Spleen (tissue), 13 donors: ENCODE measurements at places on chromosomes 4 and X.
A peak's percentile ranks its signal among the peaks of the same experiment; 100 is the strongest.

DNA sequence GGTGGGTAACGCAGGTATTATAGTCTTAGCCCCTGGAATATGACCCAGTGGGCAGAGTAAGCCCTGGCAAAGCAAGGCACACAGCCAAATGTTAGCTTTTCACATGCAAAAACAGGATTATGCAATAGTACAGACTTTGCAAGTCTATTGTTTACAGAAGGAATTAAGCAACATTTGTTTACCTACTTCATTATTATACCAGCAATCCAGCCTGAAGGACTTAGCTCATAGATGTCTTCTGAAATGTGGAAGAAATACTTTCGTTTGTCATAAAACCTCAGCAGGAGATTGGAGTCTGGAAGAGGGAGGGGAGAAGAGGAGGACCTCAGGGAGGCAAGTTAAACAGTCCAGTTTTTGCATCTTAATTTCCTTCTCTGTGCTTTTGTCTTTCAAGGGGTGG lies 226.7 kb upstream of the CENPE start:
- no peaks in the 10 kb centered on the region for H3K4me1 ChIP-seq
- DNase-seq: no peak
- no peaks in the 10 kb centered on the region for H3K27me3 ChIP-seq
- H3K36me3 ChIP-seq: no peaks in the 10 kb centered on the region
- no peak overlapping the region for H3K27ac ChIP-seq

DNA sequence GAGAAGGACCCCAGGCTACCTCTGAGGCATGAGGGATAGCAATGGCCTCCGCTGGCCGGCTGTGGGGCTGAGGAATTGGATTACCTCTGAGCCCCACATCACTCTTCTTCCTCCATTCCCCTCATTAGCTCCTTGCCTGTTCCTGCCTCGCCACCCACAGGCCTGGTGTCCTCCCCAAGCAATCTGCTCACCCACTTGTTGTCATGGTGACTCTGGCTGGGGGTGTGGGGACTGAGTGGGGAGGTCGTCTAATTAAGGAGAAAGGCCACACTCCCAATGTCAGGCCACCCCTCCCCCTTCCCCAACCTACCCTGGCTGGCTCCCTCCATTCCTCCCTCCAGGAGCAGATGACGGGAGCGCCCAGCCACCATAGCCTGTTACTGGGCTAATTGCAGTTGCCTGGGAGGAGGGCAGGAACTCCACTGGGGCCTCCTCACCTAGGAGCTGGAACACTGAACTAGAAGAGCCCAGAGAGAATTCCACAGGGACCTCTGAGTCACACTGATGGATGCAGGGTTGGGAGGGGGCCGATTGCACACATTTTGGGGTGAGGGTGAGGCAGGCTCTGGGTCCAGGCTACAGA lies 20.7 kb downstream of the NALF2 start:
- H3K4me1 ChIP-seq: no peaks in the 10 kb centered on the region
- no peak overlapping the region for H3K4me3 ChIP-seq
- no peaks in the 10 kb centered on the region for H3K27me3 ChIP-seq
- H3K36me3 ChIP-seq: no peaks in the 10 kb centered on the region

DNA sequence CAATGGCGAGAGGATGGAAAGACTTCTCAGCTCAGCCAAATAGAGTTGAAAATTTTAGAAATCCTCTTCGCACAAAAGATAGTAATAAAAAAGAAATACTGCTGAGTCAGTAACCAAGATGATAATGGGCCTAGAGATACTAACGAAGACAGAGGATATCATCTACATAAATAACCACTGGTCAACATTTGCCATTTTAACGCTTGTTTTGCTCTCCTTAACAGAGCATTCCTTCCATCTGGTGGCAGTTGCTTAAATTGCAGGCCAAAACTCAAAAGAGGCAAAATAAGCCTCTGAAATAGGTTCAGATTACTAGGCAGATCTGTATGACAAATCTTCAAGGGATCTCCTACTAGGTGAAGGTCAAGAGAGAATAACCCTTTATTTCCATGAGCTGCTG lies 51.7 kb upstream of the MCF2 start:
- H3K4me1 ChIP-seq: no peaks in the 10 kb centered on the region
- DNase-seq: no peak
- H3K36me3 ChIP-seq: no peaks in the 10 kb centered on the region
- no peak overlapping the region for H3K27ac ChIP-seq
- H3K27me3 ChIP-seq: no peaks in the 10 kb centered on the region

DNA sequence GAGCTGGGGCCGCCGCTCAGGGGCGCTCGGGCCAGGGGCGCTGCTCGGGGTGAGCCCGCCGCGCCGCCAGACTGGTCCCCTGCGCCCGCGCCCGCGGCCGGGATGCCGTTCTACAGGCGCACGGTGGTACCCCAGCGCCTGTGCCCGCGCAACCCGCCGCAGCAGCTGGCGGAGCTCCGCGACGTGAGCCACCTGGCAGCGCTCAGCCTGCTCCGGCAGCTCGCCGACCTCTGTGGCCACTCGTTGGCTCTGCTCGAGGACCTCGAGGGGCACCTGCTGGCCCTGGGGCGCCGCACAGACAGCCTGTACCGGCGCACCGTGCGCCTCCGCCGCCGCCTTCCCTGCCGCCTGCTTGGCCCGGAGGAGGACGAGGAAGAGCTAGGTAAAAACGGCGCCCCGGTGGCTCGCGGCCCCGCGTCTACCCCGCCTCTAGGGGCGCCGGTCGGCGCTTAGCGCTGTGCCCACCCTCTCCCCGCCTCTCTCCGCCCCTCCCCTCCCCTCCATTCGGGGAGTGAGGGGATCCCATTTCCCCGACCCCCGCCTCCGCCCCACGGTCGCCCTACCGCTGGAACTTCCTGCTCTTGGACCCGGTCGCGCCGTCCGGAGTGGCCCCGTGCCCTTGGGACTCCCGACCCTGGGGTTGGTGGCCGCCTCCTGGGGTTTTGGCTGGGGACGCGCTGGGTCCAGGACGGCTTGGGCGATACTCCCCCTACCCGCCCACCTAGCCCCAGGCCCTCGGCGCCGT lies 513 bp downstream of the NHSL2 start:
- DNase-seq: no peak
- H3K36me3 ChIP-seq: no peaks in the 10 kb centered on the region
- no peak overlapping the region for H3K27ac ChIP-seq
- peaks cover 43% of the 10 kb centered on the region for H3K27me3 ChIP-seq

DNA sequence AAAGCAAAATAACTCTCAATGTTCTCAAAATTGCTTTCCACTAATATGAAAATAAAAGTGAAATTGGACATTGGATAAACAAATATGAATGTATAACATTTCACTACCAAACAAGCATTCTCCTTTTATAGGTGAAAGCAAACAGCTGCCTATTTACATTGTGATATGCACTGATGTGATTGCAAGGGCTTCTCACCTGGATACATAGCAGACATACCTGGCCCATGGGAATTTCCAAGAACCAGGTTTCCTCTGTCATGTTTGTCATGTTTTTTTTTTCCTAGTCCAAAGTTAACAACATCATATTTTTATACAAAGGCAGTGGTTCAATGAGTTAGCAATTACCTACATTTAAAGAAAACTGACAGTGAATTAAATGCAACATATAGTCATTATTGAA lies 228.5 kb downstream of the ANKRD50 start:
- no peaks in the 10 kb centered on the region for H3K27me3 ChIP-seq
- no peak overlapping the region for H3K27ac ChIP-seq
- no peak for DNase-seq

GRCh38 chr4:177511611-177512010 lies 69.4 kb upstream of the AGA start:
- no peaks in the 10 kb centered on the region for H3K4me1 ChIP-seq
- no peak overlapping the region for H3K27ac ChIP-seq
- DNase-seq: no peak
- H3K4me3 ChIP-seq: no peak overlapping the region

- no peaks in the 10 kb centered on the region for H3K27me3 ChIP-seq
- no peaks in the 10 kb centered on the region for H3K36me3 ChIP-seq
- no peak overlapping the region for H3K4me3 ChIP-seq
- no peak overlapping the region for H3K27ac ChIP-seq
Observed at GRCh38 chr4:46924789-46925529, 15.9 kb upstream of the COX7B2 start.

DNA sequence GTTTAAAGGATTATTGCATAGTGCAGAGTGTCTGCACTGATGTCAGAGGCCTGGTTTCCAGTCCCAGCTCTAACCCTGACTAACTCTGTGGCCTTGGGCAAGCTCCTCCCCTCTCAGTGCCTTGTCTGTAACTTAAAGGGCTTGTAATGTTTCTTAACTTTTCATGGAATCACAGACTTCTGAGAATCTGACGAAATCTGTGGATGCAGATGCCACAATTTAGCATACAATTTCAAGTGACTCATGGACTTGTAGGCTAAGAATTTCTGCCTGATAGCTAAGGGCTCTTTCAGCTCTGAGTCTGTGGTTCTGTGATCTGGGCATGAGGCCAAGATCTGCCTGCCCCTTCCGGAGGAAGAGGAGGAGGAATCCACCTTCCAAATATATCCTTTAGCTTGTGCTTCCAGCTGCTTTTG lies 236.9 kb downstream of the AR start:
- H3K36me3 ChIP-seq: no peaks in the 10 kb centered on the region
- no peak for DNase-seq
- no peaks in the 10 kb centered on the region for H3K4me1 ChIP-seq
- H3K4me3 ChIP-seq: no peak overlapping the region
- H3K27ac ChIP-seq: peak overlapping the region; percentile 60
- H3K27me3 ChIP-seq: no peaks in the 10 kb centered on the region

GRCh38 chr4:7981738-7982394 lies 42.2 kb upstream of the AFAP1 start:
- no peak for DNase-seq
- no peaks in the 10 kb centered on the region for H3K36me3 ChIP-seq
- no peaks in the 10 kb centered on the region for H3K27me3 ChIP-seq
- no peak overlapping the region for H3K4me3 ChIP-seq
- H3K27ac ChIP-seq: no peak overlapping the region

DNA sequence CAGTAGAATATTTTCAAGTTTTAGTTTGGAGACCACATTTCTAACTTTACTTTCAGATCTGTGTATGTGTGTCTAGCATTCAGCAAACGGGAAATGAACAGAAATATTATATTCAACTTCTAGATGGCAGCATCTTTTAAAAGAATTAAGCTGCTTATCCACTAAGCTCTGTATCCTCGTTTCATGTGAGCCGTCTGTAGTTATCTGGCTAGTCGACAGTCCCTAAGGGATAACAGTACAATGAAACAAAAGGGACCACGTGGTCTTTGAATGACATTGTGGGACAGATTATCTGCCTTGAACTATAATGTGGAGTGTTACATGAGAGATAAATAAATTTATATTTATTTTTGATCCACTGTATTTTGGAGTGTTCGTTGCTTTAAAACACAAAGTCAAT lies 35.8 kb upstream of the PRSS12 start:
- H3K36me3 ChIP-seq: no peaks in the 10 kb centered on the region
- no peaks in the 10 kb centered on the region for H3K27me3 ChIP-seq
- no peak overlapping the region for H3K4me3 ChIP-seq
- no peaks in the 10 kb centered on the region for H3K4me1 ChIP-seq
- H3K27ac ChIP-seq: no peak overlapping the region

GRCh38 chrX:101395789-101396188 lies 5.0 kb downstream of the RPL36A start:
- no peaks in the 10 kb centered on the region for H3K27me3 ChIP-seq
- no peaks in the 10 kb centered on the region for H3K36me3 ChIP-seq
- H3K4me1 ChIP-seq: no peaks in the 10 kb centered on the region
- no peak overlapping the region for H3K4me3 ChIP-seq

DNA sequence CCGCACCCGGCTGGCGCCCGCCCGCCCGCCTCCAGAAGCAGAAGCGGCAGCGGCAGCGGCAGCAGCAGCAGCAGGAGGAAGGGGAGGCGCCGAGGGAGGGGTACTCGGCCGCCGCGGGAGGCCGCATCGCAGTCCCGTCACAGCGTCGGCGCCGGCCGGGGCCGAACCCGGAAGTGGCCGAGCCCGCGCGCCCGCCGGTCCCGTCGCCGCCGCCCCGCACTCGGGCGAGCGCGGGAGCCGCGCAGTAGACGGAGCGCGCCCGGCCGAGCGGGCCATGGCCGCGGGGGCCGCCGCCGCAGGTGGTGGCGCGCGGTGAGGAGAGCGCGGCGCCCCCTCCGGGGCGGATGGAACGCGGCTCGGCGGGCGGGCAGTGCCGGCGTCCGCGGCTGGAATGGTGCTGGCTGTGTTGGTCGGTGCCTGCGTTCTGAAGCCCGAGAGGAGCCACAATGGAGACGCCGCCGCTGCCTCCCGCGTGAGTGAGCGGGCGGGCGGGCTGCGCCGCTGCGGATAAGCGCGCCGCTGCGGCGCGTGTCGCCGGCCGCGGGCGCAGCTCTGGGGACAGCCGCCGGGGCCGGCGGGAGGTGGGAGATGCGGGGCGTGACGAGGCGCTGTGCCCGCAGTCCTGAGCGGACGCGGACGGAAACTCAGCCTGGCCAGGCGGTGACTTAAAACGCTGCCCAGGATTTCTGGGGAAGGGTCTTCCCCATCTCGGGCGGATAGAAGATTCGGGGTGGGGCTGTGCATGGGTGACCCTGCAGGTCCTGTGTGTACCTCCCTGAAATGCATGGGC lies at the start of gene KLHL2:
TSS of gene KLHL2 (plus strand) at position 131 of the 790 bp plus-strand sequence. CDS start at position 447, 316 bp downstream.
- peak; percentile 97 for DNase-seq
- H3K36me3 ChIP-seq: no peaks in the 10 kb centered on the region
- H3K4me1 ChIP-seq: peaks cover 26% of the 10 kb centered on the region
- H3K27me3 ChIP-seq: no peaks in the 10 kb centered on the region

DNA sequence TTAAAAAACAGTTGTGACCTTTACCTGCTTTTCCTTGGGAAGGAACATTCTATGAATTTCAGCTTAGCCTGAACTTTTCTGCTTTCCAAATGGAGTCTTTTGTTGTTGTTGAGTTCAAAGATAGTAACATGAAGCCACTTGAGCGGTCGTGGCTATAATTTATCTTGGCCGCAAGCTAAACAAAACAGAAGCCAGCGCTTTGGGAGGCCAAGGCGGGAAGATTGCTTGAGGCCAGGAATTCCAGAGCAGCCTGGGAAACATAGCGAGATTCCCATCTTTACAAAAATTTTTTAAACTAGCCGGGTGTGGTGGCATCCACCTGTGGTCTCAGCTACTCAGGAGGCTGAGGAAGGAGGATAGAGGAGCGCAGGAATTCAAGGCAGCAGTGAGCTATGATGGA lies 29.9 kb downstream of the TKTL1 start:
- no peaks in the 10 kb centered on the region for H3K36me3 ChIP-seq
- peaks cover 19% of the 10 kb centered on the region for H3K4me1 ChIP-seq
- H3K27ac ChIP-seq: no peak overlapping the region
- no peak overlapping the region for H3K4me3 ChIP-seq

DNA sequence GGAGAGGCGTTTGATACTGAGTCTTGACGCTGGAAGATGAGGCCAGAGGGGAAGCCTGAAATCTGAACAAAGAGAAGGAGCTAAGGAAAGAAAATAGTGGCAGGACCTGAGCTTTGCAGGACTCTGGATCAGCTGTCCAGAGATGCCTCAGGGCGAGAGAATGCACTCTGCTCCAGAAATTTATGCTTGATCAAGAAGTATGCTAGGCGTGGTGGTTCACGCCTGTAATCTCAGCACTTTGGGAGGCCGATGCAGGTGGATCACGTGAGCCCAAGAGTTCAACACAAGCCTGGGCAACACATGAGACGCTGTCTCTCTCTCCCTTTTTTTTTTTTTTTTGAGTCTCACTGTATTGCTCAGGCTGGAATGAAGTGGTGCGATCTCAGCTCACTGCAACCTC lies 1.9 kb downstream of the TRIM75 start:
- H3K27ac ChIP-seq: no peak overlapping the region
- no peak for DNase-seq
- no peaks in the 10 kb centered on the region for H3K27me3 ChIP-seq
- no peaks in the 10 kb centered on the region for H3K36me3 ChIP-seq
- no peak overlapping the region for H3K4me3 ChIP-seq
- H3K4me1 ChIP-seq: no peaks in the 10 kb centered on the region

GRCh38 chr4:149136951-149137620 lies 678.6 kb downstream of the IQCM start:
- DNase-seq: no peak
- no peaks in the 10 kb centered on the region for H3K36me3 ChIP-seq
- no peaks in the 10 kb centered on the region for H3K27me3 ChIP-seq
- no peaks in the 10 kb centered on the region for H3K4me1 ChIP-seq
- H3K4me3 ChIP-seq: no peak overlapping the region
